Fibroblast of skin of right quadriceps (primary cell): ENCODE measurements at places on chromosomes 7 and 10.

GRCh38 chr7:47635091-47636080 is 53.5 kb upstream of the TNS3 start:
- DNase-seq = no peak

DNA sequence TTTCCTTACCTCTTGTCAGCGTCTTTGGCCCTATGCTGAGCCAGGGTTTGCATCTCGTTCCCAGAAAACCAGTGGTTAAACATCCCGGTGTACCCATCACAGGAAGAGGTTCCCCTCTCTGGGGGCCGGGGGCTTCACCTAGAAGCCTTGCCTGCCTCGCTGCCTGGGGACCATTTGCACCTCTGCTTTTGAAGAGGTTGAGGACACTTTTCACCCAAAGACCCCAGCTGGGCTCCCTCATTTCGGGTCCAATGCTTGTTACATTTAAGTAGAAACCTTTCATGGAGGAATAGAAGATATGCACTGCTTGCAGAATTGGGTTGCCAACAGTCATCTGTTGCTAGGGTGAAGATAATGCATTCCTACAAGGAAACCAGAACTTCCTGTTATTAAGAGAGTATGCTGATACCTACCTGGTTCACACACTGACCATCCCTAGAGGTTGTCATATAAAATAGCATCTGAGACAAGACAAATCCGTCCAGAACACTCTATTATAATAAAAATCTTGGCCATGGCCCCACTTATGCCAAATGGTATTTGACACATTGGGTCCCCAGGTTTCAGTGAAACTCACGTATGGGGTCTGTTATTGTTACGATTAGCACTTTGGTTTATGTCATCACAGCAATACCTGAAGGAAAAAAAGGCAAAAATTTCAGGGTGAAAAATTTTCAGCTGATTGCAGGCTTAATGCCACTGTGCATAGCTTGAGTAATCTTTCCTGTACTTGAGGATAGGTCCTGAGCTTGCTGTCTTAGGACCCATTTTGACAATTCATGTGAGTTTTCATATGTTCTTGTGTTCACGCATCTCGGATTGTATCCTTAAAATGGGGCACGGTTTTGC is 917 bp downstream of the ZNF365 start:
- no peak for DNase-seq

- DNase-seq = no peak
Measured at GRCh38 chr7:28176645-28177044, 4.0 kb downstream of the JAZF1 start.

DNA sequence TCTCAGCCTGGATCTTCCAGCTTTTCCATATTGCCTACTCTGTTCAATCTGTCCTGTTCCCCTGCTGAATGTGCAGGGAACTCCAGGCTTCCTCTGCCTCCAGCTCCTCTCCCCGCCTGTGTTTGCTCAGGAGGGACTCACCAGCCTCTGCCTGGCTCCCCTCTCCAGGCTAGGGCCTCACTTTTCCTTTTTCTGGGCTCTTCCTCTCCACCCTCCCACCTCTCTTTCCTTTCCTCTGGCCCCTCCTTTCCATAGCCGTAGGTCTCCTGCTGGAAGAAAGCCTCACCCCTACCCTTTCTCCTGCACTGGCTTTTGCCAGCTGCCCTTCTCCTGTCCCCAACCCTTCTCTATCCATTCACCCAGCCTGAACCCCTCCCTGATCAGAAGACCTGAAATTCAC is 25.0 kb downstream of the PILRA start:
- DNase-seq = no peak
